GM12878 (cell line): ENCODE measurements at places on chromosomes 3 and 15. TPM values are rescaled to one million over a fixed set of nuclear protein-coding genes. Genes with fewer than 3 reads are reported as not detected.

- DNase-seq: no peak
Measured at GRCh38 chr3:50139308-50139707, 15.8 kb upstream of the SEMA3F start.

DNA sequence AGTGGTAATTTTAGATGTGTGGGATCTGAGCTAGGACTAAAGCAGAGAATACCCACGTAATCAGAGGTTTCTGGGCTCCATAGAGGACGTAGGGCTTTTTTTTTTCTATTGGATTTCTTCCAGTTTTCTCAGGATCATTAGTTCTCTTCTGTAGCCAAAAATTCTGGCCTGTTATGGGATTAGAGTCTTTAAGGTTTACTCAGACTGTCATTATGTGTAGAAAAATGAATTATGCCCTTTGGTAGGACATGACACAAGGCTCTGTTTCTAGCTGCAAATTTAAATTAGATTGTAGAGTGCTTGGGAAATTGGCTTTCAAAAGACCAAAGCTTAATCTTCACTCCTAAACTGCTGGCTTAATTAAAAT lies 1.9 kb downstream of the SETD5 start:
- DNase-seq: no peak

- no peak for DNase-seq
Measured at GRCh38 chr3:126683069-126683468, 21.0 kb upstream of the CHCHD6 start.

GRCh38 chr3:73009008-73009407 lies 12.4 kb downstream of the PPP4R2 start:
- DNase-seq: no peak

DNA sequence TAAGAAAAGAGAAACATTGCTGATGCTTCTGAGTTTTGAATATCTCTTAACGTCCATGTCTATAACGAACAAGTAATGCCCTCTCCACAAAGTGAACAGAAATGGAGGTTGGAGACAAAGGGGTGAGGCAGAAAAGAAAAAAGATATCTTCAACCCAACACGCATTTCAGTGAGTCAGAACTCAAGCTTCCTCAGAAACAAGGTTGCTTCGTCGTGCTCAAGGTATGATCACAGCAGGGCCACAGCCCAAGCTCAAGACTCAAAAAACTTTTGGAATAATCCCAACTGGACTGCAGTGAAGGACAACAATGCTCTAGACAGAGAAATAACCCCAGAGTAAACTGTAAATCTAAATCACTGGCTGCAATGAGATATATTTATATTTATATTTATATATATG lies 18.9 kb downstream of the WNT5A start:
- no peak for DNase-seq

GRCh38 chr3:76310667-76311066 lies 525.3 kb upstream of the ZNF717 start:
- no peak for DNase-seq

DNA sequence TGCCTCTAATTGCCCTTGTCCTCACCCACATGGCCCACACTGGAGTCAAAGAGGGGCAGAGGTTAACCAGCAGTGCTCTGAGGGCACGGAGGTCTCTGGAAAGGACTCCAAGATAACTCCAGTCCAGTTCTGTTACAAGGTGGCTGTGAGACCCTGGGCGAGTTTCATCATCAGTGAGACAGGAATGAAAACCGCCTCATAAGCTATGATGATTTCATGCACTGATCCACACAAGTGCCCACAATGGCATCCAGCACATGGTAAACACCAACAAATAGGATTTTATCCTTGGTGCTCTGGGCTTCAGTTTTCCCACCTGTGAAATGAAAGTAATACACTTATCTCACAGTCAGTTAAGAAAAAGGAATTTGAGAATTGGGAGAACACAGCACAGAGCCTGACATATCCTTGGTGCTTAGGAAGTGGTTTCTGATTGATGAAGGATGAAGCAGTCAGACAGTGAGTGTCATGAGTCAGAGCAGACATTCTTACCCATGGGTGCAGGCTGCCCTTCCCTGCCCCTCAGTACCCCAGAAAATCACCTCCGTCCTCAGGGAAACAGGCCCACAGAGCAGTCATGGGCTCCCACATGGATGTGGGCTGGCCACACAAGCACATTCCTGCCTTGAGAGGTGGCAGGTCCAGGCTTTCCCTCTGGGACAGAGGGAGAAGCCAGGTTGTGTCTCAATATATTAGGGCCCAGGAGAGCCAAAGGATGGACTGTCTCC lies 48.4 kb downstream of the DAPK2 start:
- no peak for DNase-seq

Gene RBPMS2
- 0.31 and 0.66 TPM in 2 replicates for total RNA-seq

Gene CLDN16
- 3.2 and 3.6 TPM in 2 replicates for total RNA-seq
